ENCODE measurements at places on chromosomes 5 and 9. TPM values are rescaled to one million over a fixed set of nuclear protein-coding genes. Genes with fewer than 3 reads are reported as not detected.

GPRIN1 gene
- total RNA-seq: 3.2 TPM

HAPLN1 gene
- total RNA-seq: 29.7 TPM

SLC25A2 gene
- 0.31 TPM for total RNA-seq

DIMT1 gene
- total RNA-seq: 23.7 TPM

OMD gene
- total RNA-seq: 1.1 TPM

ADAMTS6 gene
- 23.5 TPM for total RNA-seq

IRX1 gene
- 0.53 TPM for total RNA-seq

CSF2 gene
- not detected for total RNA-seq

ACSL6 gene
- total RNA-seq: 0.25 TPM

SEC61B gene
- total RNA-seq: 72.6 TPM

CDH9 gene
- not detected for total RNA-seq

SPINK4 gene
- not detected for total RNA-seq

IL3 gene
- not detected for total RNA-seq

ZNF618 gene
- 14.4 TPM for total RNA-seq

TMEM171 gene
- total RNA-seq: 1.2 TPM

LCN10 gene
- not detected for total RNA-seq

CEP72 gene
- 2.0 TPM for total RNA-seq

DBH gene
- total RNA-seq: not detected

FAM151B gene
- total RNA-seq: 9.8 TPM

CBY3 gene
- total RNA-seq: not detected

LHFPL2 gene
- total RNA-seq: 90.5 TPM

CCNO gene
- 0.40 TPM for total RNA-seq

AFAP1L1 gene
- total RNA-seq: 16.1 TPM

SLC46A2 gene
- total RNA-seq: not detected

CCDC171 gene
- total RNA-seq: 2.9 TPM

NFIB gene
- 82.2 TPM for total RNA-seq

SOWAHA gene
- total RNA-seq: not detected

MAP1B gene
- total RNA-seq: 135 TPM

PHF24 gene
- 0.13 TPM for total RNA-seq

NEUROG1 gene
- not detected for total RNA-seq

GLIPR2 gene
- 17.2 TPM for total RNA-seq

GLDC gene
- 3.3 TPM for total RNA-seq

LRRC19 gene
- not detected for total RNA-seq

ACO1 gene
- 63.0 TPM for total RNA-seq

MAT2B gene
- 53.0 TPM for total RNA-seq

IL9 gene
- total RNA-seq: not detected

SPAAR gene
- total RNA-seq: 0.12 TPM

LCN12 gene
- total RNA-seq: 0.37 TPM

FOXD4L3 gene
- total RNA-seq: not detected

WDR38 gene
- total RNA-seq: not detected

All from aortic smooth muscle cell (primary cell).